ENCODE measurements at places on chromosomes 4 and X.

- no peak for DNase-seq
Measured at GRCh38 chrX:54093159-54093558, 48.9 kb upstream of the PHF8 start.

- no peak for DNase-seq
Measured at GRCh38 chrX:10233696-10234095, 76.9 kb downstream of the CLCN4 start.

DNA sequence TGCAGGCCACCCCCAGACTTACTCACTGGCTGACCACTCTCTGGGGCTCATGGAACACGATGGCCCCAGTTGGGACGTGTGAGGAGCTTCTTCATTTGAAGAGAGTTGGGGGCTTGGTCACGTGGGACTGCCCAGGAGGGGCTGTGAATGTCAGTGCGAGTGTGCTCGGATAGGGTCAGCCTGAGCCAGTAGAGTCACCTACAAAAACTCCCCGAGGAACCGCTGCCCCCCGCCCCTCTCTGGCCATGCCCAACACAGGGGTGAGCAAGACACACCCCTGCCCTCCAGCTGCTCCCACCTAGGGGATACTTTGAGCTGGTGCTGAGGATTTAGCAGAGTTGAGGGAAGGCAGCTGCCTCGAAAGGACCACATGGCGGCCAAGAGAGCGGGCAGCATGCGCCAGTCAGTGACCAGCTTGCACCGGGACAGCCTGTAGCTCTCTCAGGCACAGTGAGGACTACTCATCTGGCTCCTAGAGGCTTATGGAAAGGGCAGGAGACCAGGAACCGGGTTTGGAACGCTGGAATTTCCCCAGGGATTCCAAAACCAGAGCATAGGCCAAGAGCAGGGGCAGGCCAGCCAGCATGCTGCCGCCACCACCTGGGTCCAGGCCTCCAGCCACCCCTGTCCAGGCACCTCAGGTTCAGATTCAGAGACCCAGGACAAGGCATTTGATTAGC is 8.4 kb downstream of the PNMA6E start:
- DNase-seq: no peak

GRCh38 chrX:79728421-79728820 is 286.1 kb upstream of the TBX22 start:
- DNase-seq: no peak

DNA sequence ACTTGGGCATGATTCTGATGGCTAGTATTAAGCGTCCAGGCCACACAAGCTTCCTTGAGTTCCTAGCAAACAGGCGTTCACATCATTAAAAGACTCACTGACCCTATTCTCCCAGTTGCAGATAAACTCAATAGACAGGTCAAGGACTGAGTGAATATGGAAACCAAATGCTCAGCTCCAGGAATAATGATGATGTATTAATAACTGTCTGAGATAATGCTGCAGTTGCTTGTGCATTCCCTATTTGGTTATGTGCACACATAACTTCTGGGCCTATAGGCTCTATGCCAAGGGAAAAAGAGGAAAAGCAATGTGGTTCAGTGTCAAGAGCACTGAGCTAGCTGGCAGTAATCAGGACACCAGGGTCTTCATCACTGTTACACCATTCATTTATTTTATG is 3.5 kb downstream of the RAB9B start:
- DNase-seq: no peak

DNA sequence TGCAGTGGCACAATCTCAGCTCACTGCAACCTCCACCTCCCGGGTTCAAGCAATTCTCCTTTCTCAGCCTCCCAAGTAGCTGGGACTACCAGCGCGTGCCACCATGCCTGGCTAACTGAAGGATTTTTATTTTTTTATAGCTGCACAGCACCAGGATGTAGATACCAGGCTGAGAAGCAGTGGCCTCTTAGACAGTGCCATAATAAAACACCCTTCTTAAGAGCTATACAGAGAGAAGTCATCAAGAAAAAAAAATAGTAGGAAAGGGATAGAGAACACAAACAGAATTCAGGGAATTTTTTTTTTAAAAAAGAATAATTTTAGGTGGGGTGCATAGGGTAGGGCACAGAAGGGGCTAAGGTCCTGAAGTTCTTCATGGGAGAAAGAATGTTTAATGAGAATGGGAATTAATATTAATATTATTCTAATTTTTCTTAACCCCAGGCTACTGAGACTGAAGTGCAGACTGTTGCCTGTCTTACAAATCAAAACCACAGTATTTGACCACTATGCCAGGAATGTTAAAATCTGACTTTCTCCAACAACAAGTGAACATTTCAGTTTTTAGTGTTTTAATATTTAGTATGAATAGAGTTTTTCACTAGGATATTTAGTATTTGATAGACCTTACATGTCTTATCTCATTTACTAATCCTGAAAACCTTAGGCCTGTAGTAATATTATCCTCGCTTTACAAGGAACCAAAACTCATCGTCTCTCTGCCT is 146.7 kb downstream of the KCNIP4 start:
- no peak for DNase-seq

DNA sequence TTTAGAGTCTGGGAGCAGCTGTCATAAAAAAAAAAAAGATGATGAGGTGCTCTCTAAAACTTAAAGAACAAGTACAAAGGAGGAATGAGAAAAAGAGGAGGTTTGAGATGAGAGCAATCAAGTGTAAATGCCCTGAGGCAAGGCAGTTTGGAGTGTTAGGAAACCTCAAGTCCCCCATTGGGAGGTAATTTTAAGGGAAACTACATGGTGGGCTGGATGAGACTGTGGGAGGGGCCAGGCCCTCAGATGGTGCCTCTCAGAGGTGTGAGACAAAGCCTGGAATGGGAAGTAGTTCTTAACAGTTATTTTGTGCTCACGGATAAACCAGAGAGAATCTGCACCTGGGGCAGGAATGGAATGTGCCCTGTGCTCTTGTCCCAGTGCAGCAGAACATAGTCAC is 1.9 kb upstream of the MAGEB3 start:
- no peak for DNase-seq
